ENCODE measurements at places on chromosomes 2 and 18. TPM values are rescaled to one million over a fixed set of nuclear protein-coding genes. Genes with fewer than 3 reads are reported as not detected.

Gene RNU2-63P
- total RNA-seq, result not detected

DNA sequence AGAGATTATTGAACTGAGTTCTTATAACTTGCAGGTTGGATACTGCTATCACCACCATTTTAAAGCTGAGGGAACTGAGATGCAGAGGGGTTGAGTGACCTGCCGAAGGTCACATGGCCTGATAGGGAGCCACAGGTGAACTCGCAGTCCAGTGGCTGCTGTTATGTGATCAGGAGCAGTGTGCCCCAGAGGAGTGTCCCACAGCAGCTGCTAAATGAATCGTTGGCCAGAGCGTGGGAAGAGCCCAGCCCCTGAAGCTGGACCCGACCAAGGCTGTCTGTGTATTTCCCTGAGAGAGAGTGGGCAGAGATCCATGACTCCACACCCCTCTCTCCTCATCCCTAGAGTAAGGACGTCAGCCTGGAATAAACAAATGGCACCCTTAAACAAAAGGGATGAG is 26.7 kb upstream of the PRLH start:
- DNase-seq, result no peak

- peak; percentile 95 for DNase-seq
These were observed 126.0 kb downstream of the OSBPL1A start for GRCh38 chr18:24271381-24272228.

- peak; percentile 67 for DNase-seq
These were observed 16.7 kb upstream of the STAT1 start for GRCh38 chr2:191030521-191031154.

GRCh38 chr2:7190587-7191324 is 273.5 kb downstream of the RNF144A start:
- DNase-seq, result peak; percentile 81

Gene CDH2
- 459 TPM for total RNA-seq

- DNase-seq, result no peak
These were observed 18.4 kb upstream of the DSC2 start for GRCh38 chr18:31120594-31120993.

DNA sequence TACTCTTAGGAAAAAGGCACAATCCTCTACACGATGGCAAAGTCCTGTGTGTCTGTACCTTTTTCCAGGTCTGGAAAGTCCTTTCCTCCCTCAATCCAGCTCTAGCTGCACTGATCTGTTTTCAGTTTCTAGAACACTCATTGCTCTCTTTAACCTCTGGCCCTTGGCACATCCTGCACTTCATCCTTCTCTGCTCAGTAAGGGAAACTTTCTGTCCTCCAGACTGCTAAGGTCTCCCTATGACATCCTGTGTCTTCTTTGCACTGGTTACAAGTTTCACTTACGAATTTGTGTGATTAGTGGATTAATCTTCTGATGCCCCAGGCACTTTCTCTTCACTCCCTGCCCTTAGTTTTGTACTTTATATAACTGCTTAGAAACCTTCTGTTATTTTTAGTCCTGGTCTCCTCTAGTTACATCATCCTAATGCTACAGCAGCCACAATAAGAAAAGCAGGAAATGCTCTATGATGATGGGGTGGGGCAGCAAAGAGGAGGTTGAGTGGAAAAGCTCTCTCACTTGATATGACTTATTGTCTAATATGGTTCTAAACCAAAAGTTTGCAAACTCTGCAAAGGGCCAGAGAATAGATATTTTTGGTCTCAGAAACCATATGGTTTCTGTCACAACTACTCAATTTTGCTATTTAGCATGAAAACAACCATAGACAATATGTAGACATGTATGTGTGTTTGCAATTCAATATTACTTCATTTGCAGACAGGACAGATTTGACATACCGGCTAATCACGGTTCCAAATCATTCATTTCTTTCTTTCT is 568.2 kb downstream of the THSD7B start:
- no peak for DNase-seq

GRCh38 chr2:119771331-119771730 is 11.6 kb downstream of the PTPN4 start:
- no peak for DNase-seq

- DNase-seq, result peak; percentile 27
These were observed 1.9 kb downstream of the ZDBF2 start for GRCh38 chr2:206276169-206276942.

GRCh38 chr2:175002547-175003274 is 2.5 kb downstream of the CHN1 start:
- peak; percentile 30 for DNase-seq

DNA sequence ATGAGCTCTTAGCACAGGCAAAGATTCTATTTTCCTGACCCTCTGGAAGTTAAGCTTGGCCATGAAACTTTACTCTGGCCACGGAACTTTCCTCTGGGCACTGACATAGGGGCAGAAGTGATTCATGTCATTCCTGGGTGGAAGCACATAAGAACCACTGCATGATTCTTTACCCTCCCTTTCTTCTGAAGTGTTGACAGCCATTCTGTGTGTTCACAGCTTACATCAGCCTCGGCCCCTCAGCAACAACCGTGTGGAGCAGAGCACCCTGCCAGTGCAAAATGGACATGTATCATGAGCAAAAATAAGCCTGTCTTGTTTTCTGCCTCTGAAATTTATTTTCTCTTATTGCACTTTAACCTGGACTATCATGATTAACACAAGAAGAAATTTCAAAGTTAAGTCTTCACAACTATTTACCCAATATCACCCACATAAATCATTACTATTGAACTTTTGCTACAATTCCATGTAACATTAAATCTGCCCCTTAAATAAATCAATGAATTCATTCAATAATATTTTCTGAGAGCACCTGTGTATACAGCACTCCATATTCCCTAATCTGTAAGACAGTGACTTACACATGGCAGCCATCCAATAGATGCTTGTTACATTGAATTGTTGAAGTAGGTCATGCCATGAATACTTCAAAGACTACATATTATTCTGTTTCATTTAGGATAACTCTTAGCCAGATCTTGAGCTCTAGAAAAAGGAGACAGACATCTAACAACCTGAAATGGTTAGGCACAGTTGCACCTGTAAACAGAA is 531.9 kb downstream of the IRS1 start:
- no peak for DNase-seq

- DNase-seq, result no peak
These were observed 341.7 kb downstream of the PIK3C3 start for GRCh38 chr18:42296723-42297122.

Gene UGT1A6
- not detected for total RNA-seq

DNA sequence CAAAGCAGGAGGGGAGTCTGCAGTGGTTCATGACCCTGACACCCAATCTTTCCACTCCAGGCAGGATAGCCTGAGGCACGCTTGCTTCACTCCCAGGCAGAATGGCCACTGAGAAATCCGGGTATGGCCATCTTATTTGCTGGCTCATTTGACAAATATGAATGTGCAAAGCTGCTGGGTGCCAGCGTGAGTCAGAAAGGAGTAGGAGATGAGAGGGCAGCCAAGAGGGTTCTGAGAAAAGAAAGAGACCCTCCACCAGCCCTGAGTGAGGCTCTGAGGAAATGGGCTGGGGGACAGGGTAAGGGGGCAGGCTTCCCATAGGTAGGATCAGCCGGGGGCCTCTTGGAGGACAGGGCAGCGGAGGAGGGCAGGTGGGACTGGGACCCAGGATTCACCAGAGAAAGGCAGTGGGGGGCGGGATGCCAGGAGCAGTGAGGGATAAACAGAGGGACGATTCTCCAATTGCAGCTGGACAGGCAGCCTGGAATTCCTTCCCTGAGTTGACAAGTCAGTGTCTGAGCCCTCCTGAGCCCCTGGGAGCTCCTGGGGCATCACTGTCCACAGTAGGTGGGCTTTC is 15.2 kb downstream of the RAMP1 start:
- DNase-seq, result no peak

DNA sequence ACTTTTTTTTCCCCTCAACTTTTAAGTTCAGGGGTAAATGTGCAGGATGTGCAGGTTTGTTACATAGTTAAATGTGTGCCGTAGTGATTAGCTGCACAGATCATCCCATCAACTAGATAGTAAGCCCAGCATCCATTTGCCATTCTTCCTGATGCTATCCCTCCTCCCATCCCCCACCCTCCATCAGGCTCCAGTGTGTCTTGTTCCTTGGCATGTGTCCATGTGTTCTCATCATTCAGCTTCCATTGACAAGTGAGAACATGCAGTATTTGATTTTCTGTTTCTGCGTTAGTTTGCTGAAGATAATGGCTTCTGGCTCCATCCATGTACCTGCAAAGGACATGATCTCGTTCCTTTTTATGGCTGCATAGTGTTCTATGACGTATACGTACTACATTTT is 47.2 kb upstream of the STON1 start:
- no peak for DNase-seq

Gene POLR1A
- total RNA-seq, result 23.8 TPM

DNA sequence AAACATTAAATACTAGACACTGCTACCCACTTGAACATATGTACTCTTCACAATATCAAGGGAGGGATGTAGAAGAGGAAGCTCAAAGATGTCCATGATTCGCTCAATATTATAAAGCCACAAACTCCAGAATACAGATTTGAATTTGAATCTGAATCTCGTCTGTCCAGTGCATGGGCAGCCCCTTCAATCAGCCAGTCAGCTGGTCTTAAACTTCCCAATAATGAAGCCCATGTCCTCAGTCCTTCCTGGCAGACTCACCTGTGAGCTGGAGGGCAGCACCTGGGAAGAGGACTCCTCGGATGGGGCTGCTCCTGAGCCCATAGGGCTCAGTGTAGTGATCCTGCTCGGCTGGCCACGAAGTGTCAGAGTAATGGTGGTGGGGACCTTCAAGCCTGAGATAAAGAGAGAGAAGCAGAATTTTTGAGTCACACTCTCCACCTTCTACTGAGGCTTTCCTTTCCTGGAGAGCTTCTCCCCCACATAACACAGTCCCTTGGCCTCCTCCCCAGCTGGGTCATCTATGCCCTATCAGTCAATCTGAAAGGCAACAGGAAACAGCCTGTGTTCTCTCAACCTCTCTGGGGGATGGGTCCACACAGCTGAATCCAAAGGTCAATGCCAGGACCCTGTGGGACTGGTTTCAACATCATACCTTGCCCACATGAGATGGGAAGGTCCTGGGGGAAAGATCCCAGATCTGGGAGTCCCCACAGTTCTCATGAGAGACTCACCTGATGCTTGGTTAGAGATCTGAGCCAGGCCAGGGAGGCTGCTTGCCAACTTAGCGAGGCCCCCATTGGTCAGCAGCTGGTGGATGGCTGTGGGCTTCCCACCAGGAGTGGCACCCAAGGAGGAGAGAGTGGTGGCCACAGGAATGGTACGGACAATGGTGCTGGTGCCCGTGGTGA is 36.5 kb downstream of the KANSL3 start:
- no peak for DNase-seq

Gene GPR17
- not detected for total RNA-seq

Data from neural progenitor cell (in vitro differentiated cells).